ENCODE measurements at places on chromosomes 4 and X. TPM values are rescaled to one million over a fixed set of nuclear protein-coding genes. Genes with fewer than 3 reads are reported as not detected.

GRCh38 chr4:122783301-122784215, 43.1 kb upstream of the FGF2 start:
- DNase-seq, result no peak

Gene SPANXC
- total RNA-seq, result not detected

Gene CCKAR
- total RNA-seq, result not detected

Gene NAP1L5
- 2.3 TPM for total RNA-seq

Gene ETDA
- not detected for total RNA-seq

DNA sequence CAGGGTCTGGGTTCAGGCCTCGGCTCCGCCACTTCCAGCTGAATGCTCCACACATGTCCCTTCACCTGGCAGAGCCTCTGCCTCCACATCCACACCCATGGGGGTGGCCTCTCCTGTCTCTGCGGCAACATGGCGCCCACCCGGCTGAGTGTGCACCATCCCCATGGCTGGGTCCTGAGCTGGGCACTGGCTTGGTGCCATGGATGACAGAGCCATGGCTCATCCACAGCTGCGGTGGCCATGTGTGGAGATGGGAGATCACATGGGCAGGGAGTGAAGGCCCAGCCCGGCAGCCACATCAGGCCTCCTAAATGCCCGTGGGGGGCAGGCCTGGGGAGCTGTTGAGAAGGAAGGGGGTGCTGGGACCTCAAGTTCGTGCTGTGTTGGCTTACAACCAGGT, 213.7 kb downstream of the AFAP1 start:
- no peak for DNase-seq

DNA sequence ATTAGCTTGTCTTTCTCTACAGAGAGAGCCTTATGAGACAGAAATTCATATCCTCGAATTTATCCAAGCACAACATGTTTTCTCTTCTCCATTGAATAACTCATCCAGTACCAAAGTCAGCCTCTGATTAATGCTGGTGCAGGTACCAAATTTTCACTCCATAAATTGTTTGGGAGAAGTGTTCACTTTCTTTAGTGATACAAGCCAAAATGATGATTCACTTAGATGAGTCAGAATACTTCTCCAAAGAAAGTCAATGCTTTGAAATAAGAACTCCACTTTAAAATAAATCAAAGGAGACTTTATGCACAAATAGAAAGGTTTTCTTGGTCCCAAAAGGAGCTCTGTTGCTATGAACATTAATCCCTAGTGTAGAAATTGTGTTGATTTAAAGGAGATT, 60.2 kb downstream of the MAOB start:
- DNase-seq, result no peak

Measured in Peyer's patch (tissue), 4 donors.